ENCODE measurements at places on chromosomes 11 and 22.

DNA sequence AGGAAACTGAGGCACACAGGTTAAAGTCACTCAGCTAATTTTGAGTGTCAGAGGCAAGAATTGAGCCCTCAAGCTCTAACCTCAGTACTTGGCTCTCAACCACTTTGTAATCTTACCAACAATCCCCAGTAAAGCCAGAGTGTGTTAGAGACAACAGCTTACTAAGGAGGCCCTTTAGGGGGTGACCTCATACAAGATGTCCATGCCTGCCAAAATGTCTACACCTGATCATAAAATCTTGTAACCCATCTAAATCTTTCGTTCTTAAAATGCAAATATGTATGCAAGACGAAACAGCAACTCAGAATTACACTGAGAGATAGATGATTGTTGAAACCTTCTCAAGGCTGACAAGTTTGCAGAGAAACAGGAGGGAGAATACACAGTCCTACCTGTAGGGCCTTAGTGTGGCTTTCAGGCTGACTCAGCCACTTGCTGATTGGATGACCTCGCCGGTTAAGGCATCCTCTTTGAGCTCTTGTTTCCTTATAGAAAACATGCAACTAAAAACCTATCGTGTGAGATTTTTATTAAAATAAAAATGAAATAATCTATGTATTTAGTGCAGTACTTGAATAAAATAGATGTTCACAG, 143.2 kb downstream of the OPCML start:
- no peak for DNase-seq

- no peak for DNase-seq
Measured at GRCh38 chr11:118084247-118084646, 2.5 kb downstream of the SMIM35 start.

GRCh38 chr22:20750461-20751184, 23.3 kb upstream of the SERPIND1 start:
- no peak for DNase-seq

GRCh38 chr11:119832202-119832935, 103.4 kb upstream of the NECTIN1 start:
- no peak for DNase-seq

GRCh38 chr11:9726321-9727022, 62.6 kb downstream of the SWAP70 start:
- no peak for DNase-seq

DNA sequence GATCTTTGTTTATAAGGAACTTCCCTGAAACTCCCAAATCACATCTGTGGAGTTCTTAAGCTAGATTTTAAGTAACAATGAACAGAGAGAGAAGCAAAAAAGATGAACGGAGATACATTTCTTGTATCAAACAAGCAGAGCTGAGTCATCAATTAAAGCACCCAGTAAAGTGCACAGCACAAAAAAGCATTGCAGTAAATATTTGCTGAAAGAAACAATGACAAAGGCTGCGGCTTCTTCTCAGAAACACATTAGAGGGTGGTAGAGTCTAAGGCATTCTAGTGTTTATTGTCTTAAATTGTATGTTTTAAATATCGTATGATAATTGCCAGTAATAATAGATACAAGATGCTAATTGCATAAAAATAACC, 941.6 kb upstream of the CHORDC1 start:
- DNase-seq = no peak

DNA sequence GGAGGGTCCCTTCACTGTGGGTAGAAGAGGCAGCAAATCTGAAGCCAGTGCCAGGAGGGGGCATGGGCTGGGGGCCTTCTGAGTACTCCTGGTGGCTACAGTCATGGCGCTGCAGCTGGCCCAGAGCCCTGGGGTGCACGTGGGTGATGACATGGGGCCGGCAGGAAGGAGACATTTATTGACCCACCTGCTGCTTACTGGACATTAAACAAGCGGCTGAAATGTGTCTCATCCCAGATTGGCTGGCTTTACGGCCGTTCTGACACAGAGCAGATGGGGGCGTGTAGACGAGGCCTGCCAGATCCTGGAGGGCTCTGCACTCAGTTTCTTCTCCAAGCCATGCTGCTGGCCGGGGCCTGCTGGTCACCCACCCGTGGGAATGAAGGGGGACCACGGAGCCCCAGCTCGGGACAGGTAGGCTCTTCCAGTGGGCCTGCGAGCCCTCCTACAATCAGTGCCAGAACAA, 906.9 kb downstream of the BRD1 start:
- no peak for DNase-seq

GRCh38 chr22:24576778-24577177, 16.1 kb downstream of the LRRC75B start:
- no peak for DNase-seq

- DNase-seq = no peak
Measured at GRCh38 chr11:35215945-35216344, 77.0 kb downstream of the CD44 start.

GRCh38 chr22:44136112-44136511, 44.6 kb upstream of the PARVG start:
- DNase-seq = no peak

DNA sequence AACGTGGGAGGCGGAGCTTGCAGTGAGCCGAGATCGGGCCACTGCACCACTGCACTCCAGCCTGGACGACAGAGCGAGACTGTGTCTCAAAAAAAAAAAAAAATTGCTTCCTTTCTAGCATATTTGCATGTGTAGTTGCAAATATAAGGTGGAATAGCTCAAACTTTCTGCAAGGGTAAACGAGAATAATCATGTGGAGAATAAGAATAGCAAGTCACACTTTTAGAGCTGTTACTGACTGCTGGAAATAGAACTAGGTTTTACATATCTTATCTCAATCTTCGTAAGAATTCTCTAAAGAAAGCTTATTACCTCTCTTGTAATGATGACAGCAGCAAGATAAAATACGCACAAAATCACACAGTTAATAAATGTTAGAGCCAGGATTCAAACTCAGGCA, 1.6 kb downstream of the L3MBTL2 start:
- no peak for DNase-seq

DNA sequence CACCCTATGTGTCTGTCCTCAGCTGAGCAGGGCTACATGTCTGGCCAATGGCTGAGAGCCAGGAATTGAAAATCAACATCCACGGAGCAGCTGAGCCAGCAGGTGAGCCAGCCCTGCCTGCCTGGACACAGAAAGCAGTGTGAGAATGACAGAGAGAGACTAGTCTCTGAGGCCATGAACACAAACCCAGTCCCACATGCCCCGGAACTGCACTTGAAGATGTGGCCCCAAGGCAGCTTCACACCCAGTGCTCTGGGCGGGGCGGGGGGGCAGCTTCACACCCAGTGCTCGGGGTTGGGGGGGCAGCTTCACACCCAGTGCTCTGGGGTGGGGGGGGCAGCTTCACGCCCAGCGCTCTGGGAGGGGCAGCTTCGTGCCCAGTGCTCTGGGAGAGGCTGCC, 37.6 kb downstream of the TRMU start:
- DNase-seq = no peak

DNA sequence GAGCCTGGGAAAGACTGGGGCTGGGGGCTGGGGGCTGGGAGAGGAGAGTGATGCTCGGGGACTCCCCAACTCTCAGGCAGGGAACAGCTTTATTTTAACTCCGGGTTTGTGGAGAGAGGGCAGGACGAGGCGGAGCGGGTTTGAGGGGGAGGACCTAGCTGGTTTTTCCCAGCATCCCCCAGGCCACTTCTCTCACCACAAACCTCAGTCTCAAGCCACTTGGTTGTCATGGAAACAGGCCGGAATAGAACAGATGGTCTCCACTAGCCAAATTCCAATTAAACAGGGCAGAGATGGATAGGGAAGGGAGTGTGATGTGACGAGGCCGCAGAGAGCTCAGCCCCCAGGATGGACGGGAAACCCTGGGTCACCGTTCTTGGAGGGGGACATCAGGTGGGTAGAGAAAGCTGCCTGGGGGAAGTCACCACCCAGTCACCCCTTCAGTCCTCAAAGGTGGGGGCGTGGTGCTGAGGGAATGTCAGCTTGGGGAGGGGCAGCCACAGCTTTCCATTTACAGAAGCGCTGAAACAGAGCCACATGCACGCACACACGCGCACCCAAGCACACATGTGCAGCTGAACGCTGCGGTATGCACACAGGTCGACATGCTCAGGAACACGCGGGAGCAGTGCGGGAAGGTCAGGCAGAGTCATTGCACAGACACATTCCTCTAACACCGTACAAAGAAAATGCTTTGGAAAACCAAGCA, 19.2 kb downstream of the NECTIN1 start:
- DNase-seq = no peak

GRCh38 chr22:41863472-41863871, 30.6 kb downstream of the SREBF2 start:
- DNase-seq = no peak

- DNase-seq = no peak
Measured at GRCh38 chr11:131302836-131303235, 67.6 kb upstream of the NTM start.

DNA sequence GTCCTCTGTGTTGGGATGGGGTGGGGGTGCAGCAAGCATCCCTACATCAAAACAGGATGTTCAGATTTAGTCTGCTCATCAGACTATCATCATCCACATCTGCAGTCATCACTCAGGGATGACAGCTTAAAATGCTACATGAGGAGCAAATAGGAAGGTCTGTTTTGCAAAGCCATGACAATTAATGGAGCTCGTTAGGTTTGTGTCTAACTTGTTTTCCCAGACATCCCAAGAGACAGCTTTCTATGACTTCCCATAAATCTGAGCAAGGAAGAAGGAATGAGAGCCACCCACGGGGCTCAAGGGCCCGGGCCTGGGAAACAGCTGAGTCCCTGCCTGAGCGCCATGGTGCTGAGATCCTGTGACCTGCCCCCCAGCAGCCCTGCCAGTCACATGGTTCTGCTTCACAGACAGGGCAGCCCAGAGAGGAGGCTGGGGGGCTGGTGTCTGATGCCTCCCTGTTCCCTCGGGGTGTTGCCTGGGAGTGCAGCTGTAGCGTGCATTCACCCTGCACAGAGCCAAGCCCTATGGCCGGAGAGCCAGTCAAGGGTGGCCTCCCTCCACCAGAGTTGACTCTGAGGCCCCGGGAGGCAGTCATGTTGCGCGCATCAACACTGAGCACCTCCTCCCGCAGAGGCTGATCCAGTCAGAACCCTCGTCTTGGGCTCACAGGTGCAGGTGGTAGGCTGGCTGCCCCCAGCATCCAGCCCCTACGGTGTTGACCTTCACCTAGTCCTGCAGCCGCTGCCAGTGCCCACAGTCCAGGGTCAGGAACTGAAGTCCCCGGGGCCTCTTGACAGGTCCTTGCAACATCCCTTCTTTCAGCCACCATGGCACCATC, 12.1 kb downstream of the DERL3 start:
- no peak for DNase-seq

DNA sequence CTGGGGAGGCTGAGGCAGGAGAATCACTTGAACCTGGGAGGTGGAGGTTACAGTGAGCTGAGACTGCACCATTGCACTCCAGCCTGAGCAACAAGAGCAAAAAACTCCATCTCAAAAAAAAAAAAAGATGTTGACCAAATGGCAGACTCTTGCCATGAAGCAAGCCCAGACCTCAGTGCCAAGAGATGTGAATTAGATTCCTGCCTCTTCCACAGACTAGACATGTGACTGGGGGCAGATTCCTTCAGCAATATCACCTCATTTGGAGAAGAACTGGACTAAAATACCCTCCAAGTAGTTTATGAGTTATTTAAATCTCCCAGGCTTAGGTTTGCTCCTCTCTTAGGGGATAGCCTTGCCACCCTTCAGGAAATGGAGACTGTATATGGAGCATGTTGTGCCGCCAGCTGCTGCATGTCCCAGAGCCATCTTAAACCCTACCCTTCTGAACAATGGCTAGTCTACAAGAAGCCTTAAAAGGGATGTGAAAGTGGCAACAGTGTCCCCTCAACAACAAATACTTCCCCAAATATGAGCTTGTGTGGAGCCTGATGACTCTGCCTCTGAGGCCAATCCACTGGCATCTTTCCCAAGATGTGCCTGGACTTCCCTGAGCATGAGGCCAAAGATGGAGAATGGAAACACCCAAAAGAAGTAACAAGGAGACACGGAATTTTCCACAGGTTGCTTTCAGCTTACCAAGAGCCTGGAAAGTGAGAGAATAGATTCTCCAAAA, 763 bp upstream of the MS4A7 start:
- DNase-seq = no peak

DNA sequence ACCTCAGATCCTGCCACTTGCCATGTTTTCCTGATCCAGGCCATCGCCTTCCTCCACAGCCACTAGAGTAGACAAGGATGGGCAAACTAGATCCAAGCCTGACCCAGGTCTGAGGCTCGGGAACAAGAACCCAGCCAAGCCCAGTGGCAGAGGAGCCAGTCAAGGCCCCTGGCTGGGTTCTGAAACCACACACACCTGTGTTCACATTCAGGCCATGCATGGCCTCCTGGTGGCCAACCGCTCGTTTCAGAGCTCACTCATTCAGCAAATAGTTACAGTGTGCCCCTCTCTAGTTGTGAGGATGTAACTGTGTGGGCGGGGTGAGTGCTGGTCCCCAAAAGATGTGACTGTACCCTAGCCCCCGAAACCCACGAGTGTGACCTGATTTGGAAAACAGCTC, 337.6 kb downstream of the CTTN start:
- no peak for DNase-seq

GRCh38 chr11:16789063-16789420, 50.6 kb downstream of the C11orf58 start:
- no peak for DNase-seq

- no peak for DNase-seq
Measured at GRCh38 chr11:36564376-36565030, 3.3 kb upstream of the RAG1 start.

GRCh38 chr11:116519499-116519898, 253.3 kb downstream of the BUD13 start:
- no peak for DNase-seq

DNA sequence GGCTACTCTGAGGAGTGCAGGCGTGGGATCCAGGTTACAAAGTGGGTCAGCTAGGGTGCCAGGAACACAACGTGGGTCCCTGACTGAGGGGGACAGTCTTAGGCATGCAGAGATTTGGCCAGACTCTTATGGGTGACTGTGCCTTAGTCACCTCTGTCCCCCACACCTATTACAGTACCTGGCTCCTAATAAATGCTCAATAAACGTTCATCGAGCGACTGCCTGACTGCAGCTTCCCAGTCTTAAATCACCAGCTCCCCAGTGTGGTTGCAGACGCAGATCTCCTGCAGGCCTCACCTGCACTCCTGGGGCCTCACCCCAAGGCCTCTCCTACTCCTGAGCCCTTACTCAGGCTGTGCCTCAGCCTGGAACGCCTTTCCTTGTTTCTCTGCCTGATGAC, 3.2 kb upstream of the SUN2 start:
- no peak for DNase-seq

DNA sequence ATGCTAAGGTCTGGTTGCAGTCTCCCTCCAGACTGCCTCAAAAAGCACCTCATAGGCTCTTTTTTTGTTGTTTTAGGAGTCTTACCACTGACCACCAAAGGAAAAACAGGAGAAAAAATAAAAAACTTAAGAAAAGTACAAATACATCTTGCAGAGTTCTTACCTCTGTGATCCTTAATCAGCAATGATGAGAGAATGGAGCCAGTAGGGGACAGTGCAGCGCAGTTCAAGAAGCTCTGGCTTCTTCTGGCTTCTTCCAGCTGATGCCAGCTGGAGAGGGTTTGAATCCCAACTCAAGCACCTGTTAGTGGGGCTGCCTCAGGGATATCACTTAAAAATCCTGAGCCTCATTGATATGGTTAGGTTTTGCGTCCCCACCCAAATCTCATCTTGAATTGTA, 223.3 kb upstream of the ISX start:
- no peak for DNase-seq

GRCh38 chr11:72091292-72091691, 10.6 kb downstream of the LRRC51 start:
- DNase-seq = peak; percentile 67

GRCh38 chr11:61340979-61341378, 8.0 kb downstream of the TKFC start:
- DNase-seq = no peak

- no peak for DNase-seq
Measured at GRCh38 chr11:64084146-64084950, 48.6 kb downstream of the FLRT1 start.

All from activated T-cell treated with anti-CD3 and anti-CD28 coated beads for 4 hours (primary cell).